Psoas muscle (tissue), 8 donors: ENCODE measurements at places on chromosomes 7 and 10. TPM values are rescaled to one million over a fixed set of nuclear protein-coding genes. Genes with fewer than 3 reads are reported as not detected.

The NAT16 gene
- 0.01 TPM for polyA plus RNA-seq

DNA sequence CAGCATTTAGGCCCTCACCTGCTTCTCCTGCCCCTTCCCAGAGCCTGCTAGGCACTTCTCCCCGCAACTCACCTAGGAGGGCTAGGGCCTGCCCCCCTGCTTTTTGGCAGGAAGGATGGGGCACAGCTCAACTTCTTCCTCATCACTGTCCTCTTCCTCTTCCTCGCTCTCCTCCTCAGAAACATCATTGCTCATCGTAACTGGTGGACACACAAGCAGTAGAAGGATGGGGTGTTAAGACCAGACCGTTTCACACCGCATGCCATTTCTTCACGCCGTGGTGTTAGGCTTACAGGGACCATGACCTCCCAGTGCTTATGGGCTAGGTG, 1.6 kb downstream of the NPM3 start:
- DNase-seq = no peak

The SNX10 gene
- polyA plus RNA-seq = 0.25 TPM

- peak; percentile 39 for DNase-seq
Observed at GRCh38 chr10:74177140-74177677, 26.2 kb downstream of the ADK start.

DNA sequence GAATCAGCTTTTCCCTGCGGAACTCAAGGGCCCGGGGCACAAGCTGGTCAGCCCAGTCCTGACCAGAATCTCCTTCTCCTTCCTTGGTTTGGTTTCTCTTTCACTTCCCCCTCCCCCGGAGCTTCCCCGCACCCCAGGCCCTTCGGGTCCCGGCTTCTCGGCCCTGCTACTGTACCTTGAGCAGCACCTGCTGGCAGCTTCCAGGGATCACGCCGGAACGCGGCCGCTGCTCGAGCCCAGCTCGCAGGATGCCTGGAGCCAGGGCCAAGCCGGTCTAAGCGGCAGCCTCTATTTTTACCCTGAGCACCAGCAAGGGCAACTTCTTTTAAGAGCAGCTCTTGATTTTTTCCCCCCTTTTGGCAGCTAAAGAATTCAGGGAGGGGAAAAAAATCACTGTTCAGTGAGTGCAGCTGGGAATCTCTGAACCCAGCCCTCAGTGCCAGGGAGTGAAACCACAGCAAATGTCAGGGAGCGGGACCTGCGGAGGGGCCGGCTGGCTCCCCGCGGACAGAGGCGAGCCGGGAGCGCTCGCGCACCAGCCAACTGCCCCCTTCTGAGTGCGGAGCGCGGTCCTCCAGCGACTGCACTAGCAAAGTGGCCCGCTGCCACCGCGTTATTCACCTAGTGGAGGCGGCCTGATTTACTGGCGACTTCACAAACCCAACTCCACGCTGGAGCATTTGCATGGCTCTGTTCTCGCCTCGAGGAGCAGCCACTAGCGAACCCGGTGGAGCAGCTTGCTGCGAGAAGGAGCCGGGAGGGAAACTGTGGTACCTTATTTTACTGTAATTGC, 2.4 kb upstream of the INHBA start:
- DNase-seq = peak; percentile 76

DNA sequence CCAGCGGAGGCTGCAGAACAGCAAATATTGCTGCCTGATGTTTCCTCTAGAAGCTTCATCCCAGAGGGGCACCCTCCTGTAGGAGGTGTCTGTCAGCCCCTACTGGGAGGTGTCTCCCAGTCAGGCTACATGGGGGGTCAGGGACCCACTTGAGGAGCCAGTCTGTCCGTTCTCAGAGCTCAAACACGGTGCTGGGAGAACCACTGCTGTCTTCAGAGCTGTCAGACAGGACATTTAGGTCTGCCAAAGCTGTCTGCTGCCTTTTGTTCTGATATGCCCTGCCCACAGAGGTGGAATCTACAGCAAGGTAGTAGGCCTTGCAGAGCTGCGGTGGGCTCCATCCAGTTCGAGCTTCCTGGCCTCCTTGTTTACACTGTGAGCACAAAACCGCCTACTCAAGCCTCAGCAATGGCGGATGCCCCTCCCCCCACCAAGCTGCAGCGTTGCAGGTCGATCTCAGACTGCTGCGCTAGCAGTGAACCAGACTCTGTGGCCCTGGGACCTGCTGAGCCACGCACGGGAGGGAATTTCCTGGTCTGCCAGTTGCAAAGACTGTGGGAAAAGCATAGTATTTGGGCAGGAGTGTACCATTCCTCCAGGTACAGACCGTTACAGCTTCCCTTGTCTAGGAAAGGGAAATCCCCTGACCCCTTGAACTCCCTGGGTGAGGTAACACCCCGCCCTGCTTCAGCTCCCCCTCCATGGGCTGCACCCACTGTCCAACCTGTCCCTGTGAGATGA, 17.7 kb upstream of the MINDY3 start:
- DNase-seq = no peak

The POLR2J2 gene
- polyA plus RNA-seq = 1.3 TPM

The TRIL gene
- 0.48 TPM for polyA plus RNA-seq

The TMEM270 gene
- not detected for polyA plus RNA-seq
